ENCODE measurements at places on chromosomes 12 and 14.
A peak's percentile ranks its signal among the peaks of the same experiment; 100 is the strongest.

DNA sequence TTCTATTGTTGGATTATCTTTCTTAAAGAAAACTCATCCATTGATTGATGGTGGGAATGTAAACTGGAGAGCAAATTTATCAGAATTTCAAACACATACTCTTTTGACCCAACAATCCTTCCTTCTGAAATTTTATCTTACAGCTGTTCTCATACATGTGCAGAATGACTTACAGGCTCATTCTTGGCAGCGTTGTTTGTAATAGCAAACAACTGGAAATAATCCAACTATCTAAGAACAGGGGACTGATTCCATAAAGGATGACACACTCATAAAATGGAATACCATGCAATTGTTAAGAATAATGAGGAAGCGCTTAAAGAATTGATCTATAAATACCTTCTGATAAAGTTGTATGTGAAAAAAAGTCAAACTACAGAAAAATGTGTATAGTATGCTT lies 24.0 kb downstream of the RHOJ start:
- DNase-seq, result no peak

GRCh38 chr14:100901391-100902183 lies 1.9 kb downstream of the RTL1 start:
- DNase-seq, result no peak

DNA sequence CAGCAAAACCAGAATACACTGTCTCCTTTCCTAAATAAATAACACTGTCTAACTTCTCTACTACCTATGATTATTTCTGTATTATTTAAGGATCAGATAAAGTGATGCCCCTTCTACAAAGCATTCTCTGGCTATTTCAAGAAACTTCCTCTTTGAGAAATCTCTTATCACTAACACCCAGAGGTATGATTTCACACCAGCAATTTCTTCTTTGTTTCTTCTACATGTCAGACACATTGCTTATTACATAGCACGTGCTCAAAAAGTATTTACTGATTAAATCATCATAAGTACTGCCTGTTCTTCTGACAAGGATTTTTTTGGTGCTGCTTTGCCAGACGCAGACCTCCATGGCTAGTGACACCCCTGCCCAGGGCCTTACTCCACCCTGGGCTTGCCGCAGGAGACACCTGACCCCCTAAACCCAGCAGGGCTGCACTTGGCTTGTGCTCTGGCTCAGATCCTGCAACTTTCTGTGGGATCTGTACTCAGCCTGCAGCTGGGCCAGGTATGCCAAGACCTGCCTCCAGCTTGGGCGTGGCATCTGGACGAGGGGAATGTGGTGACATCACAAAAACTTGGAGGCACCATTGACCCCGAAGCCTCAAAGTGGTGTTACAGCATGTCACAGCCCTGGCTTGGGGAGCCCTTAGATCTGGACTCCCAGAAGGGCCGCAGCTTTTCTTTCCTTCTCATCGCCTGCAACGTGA lies 15.4 kb upstream of the HIGD1C start:
- DNase-seq, result no peak

GRCh38 chr12:79083181-79083580 lies 218.6 kb downstream of the SYT1 start:
- DNase-seq, result no peak

GRCh38 chr14:101817501-101818001 lies 56.0 kb downstream of the PPP2R5C start:
- peak; percentile 71 for DNase-seq

All from CD4-positive, alpha-beta T cell treated with Interleukin-6 at 100 ng/mL for 8 hours (primary cell).